ENCODE measurements at places on chromosomes 6 and 20.

DNA sequence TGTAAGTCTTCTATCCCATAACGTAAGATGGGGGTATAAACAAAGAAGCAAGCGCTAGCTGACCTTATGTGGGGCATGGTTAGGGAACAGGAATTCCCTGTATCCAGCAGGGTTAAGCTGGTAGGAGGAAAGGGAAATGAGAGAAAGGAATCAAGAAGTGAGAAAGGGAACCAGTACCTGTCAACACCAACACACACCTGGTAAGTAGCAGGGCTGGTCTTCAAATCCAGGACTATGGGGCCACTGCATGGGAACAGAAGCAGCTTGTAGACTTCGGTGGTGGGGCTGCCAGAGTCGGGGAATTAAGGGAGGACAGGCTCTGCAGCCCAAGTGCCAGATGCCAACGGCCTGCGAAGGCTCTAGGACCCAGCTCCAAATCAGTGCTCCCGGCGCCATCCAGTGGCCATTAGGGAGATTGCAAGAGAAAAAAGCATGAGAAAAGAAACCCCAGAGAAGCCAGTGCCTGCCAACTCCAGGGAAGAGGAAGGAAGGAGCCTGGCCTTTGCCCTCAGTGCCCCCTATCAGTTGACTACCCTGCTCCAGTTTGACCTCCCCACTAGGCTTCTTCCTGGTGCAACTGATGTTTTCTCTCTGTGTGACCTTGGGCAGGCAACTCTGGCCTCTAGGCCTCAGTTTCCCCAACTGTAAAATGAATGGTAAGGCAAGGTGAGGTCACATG lies 15.8 kb upstream of the RBPJL start:
- peak; percentile 76 for DNase-seq

DNA sequence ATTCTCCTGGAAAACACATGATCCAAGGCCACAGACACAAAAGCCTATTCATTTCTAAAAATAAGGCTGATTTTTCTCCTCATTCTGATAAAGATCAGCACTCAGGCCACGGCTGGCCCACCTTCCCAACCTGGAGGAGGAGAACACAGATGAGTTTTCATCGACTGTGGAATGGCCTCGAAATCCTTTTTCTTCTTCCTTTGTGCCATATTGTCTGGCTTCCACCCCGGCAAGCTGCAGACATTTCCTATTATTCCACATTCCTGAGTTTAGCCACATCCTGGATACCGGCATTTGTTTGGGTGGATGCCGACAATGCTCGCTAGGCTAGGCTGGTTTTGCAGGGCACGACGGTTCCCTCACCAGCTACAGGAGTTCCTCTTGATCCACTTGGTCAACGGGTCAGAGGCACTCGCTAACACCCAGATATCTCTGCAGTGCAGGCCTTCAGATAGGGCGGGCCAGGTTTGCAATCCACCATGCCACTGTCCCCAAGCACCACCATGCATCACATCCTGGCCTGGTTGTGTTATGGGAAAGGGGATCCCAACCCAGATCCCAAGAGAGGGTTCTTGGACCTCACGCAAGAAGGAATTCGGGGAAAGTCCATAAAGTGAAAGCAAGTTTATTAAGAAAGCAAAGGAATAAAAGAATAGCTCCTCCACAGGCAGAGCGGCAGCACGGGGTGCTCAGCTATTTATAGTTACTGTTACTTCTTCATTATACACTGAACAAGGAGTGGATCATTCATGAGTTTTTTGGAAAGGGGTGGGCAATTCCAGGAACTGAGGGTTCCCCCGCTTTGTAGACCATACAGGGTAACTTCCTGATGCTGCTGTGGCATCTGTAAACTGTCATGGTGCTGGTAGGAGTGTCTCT lies 4.2 kb upstream of the CTSZ start:
- no peak for DNase-seq

GRCh38 chr6:116088946-116089345 lies 11.7 kb upstream of the NT5DC1 start:
- DNase-seq: no peak

DNA sequence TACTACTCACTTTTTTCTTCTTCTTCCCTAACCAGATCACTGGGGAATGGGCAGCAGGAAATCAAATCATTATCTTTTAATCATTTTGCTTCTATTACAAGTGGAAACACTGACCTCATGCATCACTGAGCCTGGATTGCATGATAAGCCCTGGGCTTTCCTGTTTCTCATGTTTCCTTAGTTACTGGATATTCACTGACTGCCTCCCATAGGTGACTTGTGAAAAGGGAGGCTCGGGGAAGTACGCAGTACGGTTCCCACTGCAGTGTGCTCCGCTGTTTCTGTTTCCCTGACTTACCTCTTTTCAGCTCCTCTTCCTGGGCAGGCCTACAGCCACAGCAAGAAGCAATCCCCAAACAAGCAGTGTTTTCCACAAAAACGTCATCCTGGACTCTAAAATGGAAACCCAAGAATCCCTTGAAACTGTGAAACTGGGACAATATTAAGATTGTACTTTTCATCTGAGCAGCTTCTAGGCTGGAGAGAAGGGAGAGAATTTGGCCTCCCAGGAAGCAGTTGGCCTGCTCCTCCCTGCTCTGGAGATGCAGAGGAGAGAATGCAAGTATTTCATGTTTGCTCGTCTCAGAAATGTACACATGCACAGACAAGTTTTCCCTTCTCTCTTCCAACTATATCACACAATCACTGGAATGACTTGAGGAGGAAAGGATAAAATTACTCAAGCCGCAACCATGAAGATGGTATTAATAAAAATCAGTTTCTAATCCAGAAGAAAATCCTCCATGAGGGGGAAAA lies 13.1 kb downstream of the BTNL2 start:
- DNase-seq: no peak

DNA sequence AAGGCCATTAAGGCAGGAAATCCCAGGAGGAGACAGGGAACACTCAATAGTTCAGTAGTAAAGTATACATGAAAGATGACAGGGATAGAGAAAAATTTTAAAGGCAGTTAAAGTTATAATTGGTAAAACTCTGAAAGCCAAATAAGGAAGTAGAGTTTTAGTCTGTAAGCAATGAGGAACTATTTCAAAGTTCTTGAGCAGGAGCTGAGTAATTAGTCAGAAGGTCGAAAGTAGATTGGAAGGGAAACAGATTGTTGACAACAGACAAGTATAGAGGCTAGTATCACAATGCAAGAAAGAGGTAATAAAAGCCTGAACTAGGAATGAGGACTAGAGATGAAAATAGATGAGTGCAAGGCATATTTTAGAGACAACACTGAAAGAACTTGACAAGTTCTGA lies 150.3 kb downstream of the CDK19 start:
- no peak for DNase-seq

GRCh38 chr20:52923123-52923937 lies 48.8 kb upstream of the TSHZ2 start:
- DNase-seq: peak; percentile 19

DNA sequence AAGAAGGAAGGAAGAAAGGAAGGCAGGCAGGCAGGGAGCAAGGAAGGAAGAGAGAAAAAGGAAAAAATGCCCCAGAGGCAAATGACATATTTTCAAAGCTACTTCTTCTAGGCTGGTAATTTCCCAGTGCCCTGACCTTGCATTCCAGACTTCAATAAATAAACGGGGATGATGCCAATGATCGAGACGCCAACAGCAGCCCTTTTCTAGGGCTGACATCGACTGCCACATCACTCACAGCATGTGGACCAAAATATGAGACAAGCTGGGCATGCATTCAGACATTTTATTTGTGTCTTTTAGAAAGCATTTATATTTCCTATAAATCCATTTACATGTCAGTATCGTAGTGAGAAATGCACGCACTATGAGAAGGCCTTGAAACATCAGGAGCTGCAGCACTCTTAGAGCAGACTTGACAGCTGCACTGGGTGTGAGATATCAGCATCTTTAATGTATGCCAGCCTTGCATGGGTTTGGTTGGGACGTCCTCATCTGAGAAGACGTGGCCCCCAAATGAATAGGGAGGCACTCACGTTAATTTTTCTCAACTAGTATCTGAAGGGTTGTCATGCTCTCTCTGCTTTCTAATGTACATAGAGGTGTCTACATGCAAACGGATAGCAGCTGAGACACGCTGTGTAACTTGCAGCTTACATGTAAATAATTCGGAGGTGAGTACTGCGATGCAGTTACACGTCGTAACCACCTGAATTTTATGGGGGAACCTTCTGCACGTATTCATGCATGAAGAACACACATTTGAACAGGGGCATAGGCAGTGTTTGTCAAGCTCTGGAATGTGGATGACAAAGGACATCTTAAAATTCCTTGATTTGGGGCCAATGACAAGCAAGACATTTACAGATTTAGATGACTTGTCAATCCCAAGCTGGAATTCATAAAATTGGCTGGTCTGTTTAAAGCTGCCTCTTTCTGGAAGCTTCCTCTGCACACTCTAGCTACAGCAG lies 149.1 kb upstream of the AGPAT4 start:
- DNase-seq: no peak

DNA sequence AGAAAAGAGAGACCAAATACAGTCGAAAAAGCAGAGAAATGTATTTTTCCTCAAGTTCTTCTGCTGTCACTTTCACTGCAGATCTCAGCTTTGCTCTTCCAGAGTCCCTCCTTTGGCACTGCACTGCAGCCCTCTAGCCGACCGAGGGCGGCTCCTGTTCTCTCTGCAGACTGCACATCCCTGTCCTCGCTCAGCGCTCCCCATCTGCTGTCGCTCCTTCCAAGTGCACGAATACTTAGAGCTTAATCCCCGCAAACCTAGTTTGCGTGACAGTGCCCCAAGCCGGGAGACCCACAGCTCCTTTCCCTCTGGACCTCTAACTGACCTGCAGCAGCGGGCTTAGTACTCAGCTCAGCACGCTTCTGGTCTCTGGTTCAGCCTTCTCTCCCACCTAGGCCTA lies 15.2 kb downstream of the RPP21 start:
- DNase-seq: no peak

DNA sequence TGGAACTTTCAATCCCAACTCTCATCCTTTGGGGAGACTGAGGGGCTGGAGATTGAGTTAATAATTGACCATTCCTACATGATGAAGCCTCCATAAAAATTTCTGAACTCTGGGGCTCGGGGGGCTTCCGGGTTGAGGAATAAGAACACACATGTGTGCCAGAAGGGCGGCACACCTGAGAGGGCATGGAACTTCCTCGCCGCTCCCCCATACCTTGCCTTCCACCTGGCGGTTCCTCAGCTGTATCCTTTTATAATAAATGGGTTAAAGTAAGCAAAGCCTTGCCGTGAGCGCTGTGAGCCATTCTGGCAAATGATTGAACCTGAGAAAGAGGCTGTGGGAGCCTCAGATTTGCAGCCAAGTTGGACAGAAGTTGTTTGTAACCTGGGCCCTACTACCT lies 164.8 kb downstream of the LY86 start:
- no peak for DNase-seq

GRCh38 chr6:135383301-135383700 lies 114.2 kb downstream of the AHI1 start:
- no peak for DNase-seq

DNA sequence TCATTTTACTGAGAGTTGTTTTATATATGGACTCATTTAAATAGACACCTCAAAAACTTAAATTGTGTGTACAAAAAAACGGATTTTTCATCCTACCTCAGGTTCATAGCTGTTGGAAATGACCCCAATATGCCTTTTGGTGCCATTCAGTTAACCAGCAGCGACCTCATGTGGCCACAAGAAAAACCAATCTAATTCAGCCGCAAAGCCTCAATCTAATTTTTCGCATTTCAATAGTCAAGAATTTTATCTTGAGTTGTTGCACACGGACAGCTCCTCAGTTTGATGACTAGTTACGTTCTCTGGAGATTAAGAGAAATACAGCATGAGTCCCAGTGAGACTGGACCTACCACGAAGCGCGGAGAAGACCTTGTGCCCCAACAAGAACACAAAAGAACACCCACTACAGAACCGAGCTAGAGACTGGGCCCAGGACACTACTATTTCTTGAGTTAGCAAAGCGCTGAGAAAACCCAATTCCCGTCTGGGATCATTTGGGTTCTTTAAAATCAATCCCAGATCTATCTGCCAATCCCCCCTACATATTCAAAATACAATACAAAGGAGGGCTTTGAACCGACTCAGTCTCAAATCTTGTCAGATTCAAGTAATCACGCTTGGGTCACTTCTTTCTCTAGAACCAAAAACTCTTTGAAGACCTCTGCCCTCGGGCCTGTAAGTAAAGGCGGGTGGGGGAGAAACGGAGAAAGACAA lies 1.1 kb downstream of the TCP11 start:
- peak; percentile 50 for DNase-seq

- no peak for DNase-seq
These were observed 23.2 kb downstream of the AFDN start for GRCh38 chr6:167849846-167850459.

DNA sequence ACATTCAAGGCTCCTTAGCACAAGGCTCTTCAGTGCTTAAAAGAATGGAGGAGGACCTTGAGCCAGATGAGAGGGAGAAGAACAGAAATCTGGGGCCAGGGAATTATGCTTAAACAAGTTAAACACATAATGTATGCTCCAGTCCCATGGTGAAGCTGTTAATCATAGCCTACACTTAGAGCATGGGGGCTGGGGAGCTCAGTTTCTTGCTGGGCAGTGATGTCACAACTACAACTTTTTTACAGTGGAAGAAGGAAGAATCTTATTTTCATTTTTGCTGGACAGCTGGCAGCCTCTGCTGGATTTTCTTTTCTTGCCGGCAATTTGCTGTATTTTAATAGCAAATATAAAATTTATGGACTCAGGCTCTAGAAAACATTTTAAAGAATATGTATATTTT lies 432.5 kb downstream of the CD109 start:
- no peak for DNase-seq

GRCh38 chr20:57180954-57181353 lies 85.5 kb downstream of the BMP7 start:
- DNase-seq: no peak

DNA sequence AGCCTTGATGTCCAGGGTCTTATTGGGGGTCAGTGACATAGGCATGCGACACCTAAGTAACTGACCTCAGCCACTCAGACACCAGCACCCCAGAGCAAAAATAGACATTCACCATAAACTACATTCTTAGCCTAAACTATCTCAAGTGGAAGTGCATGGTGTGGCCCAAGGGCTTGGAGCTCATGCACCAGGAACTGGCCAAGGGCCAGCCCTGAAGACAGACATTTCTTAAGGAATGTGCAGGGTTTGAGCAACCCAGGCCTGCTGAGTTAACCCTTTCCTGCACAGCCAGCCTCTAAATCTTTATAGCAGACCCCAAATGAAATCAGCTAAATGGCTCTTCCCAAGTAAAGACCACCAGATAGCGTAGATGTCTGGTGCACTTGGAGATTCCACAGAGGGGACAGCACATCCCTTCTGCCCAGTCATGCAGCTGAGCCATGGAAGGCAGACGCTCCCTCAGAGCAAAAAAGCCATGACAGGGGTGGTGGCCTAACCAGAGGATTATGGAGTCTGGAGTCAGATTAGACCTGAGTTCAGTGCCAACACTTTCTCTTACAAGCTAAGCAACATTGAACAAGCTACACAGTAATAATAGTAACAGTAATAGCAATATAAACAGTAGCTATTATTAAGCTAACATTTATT lies 222.6 kb downstream of the ZMYND8 start:
- no peak for DNase-seq

GRCh38 chr6:20632696-20633095 lies 98.4 kb downstream of the CDKAL1 start:
- DNase-seq: no peak

DNA sequence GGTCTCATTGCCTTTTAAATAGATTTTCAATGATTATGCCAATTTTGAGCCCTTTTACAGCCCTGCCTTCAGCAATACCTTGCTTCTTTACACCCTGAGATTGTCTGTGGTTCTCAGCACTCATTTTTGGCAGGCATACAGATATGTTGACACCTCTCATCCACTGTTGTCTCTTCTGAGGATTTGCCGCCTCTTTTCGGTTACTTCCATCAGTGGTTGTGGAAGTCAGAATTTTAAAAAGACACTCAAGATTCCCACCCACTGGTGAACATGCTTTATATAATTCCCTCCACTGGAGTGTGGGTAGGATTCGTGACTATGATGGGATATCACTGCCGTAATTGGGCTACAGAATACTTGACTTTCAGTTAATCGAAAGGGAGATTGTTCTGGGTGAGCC lies 37.4 kb upstream of the KIF13A start:
- DNase-seq: no peak

Data from stimulated activated CD4-positive, alpha-beta T cell treated with anti-CD3 and anti-CD28 coated beads, Interleukin-2, amount 100 ng/mL, for 24 hours (primary cell).